ENCODE measurements at places on chromosomes 5 and 9.

GRCh38 chr5:41641621-41642020 is 131.2 kb upstream of the PLCXD3 start:
- DNase-seq, result no peak

GRCh38 chr9:8857068-8857925 is 1057.7 kb upstream of the DMAC1 start:
- DNase-seq, result no peak

- no peak for DNase-seq
These were observed 284.4 kb upstream of the RFX3 start for GRCh38 chr9:3810231-3810630.

DNA sequence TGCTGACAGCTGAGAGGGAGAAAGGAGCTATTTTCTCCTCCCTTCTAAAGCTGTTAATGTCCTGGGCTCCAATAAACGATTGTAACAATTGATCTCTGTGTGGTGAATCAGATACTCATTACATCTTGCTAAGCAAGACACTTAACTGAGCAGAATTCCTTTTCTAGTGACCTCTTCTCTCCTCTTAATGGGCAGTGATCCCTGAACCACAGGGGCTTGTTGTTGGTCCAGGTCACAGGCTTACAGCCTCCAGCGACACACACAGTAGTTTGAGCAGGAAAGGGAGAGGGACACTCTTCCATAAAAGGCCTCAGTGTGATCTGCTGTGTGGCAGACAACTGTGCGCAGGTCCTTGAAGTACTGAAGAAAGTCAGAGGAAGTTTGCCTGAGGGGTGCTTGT is 58.5 kb upstream of the MYO10 start:
- DNase-seq, result no peak

- DNase-seq, result no peak
These were observed 902 bp downstream of the HABP4 start for GRCh38 chr9:96450613-96451528.

DNA sequence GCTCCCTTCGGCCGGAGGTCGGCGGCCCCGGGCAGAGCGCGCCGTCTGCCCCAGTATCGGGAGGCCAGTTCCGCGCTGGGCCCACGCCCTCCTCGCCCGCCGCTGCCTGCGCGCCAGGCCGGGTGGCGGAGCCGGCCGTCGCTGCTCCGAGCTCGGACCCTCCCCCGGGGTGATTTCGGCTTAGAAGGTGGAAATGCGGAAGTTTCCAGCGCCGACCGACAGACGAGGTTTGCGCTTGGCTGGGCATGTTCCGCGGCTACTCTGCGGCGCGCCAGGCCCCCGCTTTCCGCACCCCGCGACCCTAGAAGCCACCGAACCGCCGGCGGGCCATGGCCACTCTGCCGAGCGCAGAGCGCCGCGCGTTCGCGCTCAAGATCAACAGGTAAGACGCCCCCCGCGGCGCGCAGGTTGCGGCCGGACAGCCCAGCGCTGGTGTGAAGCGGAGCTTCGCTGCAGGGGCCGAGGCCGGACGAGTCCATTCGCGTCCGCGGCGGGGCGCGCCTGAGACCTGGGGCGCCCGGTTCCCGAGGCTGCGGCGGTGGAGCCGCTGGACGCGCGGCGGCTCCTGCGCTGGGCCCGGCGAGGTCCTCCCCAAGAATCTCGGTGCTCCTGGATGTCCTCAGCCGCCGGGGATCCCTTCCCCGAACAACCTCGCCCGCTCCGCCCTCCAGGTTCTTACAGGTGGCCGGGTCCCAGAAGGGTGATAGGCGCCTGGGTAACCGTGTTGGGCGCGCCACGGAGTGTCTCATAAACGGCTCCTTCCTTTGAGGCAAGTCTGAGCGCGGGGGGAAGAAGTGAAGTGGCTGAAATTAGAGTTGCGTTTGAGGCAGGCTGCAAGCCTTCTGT is at the start of gene DOCK8:
Gene DOCK8 (plus strand): TSS at position 218 of the 846 bp plus-strand sequence. CDS start 112 bp downstream, at position 330.
- no peak for DNase-seq

GRCh38 chr5:149681922-149682321 is 48.2 kb upstream of the PPARGC1B start:
- no peak for DNase-seq

- no peak for DNase-seq
These were observed 468.9 kb downstream of the PSAT1 start for GRCh38 chr9:78765861-78766260.

DNA sequence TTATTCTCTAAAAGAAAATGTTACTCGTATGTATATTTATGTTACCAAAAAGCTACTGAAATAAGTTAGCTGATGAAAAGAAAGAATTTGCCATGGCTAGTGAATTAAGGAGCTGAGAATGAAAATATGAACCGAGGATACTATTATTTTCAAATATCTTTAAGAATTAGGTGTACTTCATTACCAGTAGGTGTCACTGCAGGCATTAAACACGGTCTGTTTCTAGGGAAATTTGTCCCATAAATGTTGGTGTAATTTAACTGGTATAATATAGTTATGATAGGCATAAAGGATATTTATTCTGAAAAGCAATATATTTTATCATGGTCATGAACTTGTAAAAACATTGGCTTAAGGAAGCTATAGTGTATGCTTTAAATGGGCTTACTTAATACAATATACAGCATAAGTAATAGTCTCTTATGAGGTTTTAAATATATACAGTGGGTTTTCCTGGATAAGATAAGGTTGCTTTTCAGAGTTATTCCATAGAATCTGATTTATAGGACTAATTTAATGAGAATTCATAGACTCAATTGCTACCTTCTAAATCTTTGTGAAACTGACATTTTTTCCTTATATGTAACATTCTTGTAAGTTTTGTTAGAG is 72.4 kb upstream of the MPDZ start:
- no peak for DNase-seq

DNA sequence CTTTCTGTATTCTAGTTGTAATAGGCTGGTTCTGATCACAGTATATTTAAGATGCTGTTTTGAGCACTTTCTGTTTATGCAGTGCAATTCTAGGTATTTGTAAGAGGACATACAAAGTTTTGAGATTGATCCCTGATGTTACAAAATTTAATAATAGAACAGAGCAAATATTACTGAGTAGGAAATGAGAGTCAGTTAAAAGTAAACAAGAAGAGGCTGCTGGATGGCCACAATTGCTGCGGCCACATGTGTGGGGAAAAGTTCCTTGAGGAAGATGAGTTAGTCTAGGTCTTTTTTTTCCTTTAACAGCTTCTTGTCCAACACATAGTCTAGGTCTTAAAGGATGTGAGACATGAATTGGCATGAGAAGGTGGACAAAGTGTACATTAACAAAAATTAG is 11.3 kb downstream of the EHMT1 start:
- no peak for DNase-seq

GRCh38 chr5:45694255-45694814 is 1.8 kb downstream of the HCN1 start:
- no peak for DNase-seq

DNA sequence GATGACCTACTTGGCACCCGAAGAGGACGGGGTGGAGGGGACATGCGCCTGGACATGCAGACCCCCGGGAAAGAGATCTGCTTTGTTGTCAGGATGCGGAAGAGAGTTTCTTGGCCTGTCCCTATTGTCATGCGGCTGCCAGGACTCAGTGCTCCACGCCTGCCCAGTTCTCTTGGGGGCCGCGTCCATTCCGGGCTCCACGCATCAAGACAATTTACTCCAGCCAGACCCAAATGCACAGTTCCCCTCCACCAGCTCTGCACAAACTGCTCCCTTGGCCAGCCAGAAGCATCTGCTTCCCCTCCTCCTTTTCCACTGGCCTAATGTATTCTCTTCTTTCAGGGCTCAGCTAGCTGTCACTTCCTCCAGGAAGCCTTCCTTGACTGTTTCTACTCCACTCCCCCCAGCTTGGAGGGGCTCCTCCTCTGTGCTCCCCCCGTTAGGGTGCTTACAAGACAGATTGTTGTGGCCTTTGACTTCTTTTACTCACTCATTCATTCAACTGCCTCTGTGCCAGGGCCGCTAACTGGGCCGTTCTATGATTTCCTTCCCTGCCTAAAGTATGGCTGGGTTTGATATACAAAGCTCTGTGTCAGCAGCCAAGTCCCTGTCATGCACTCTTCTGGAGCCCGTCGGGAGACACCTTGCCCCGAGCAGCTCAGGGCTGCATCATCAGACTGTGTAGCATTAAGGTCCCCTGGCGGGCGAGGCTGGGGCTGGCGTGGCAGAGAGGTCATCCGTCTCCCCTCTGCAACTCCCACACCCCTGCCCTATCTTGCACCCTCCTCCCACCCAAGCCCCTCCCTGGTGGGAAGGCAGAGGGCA is 6.6 kb downstream of the FIBCD1 start:
- DNase-seq, result no peak

GRCh38 chr5:179322071-179323025 is 22.9 kb downstream of the ADAMTS2 start:
- no peak for DNase-seq

GRCh38 chr9:137176302-137177182 is 4.7 kb upstream of the TMEM210 start:
- DNase-seq, result no peak

- DNase-seq, result no peak
These were observed 5.2 kb upstream of the PPARGC1B start for GRCh38 chr5:149724884-149725283.

DNA sequence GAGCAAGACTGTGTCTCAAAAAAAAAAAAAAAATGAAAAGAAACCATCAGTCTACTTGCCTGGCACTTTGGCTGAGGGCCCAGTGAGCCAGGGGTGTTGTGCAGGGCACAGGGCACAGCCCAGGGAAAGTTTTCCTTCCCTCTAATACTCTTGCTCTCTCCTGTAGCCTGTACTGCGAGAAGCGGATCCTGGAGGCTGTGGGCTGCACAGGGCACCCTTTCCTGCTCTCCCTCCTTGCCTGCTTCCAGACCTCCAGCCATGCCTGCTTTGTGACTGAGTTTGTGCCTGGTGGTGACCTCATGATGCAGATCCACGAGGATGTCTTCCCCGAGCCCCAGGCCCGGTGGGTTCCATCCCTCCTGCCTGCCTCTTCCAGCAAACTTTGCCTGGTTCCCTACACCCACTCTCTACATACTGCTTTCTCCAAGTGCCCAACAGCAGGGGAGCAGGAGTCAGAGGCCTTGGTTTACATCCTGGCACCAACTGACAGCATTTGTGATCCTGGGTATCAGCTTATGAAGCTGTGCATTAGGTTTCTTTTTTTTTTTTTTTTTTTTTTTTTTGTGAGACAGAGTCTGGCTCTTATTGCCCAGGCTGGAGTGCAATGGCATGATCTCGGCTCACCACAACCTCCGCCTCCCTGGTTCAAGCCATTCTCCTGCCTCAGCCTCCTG is 7.2 kb downstream of the ZDHHC12 start:
- DNase-seq, result no peak

GRCh38 chr9:120875643-120875953 is 1.4 kb downstream of the PHF19 start:
- DNase-seq, result no peak

DNA sequence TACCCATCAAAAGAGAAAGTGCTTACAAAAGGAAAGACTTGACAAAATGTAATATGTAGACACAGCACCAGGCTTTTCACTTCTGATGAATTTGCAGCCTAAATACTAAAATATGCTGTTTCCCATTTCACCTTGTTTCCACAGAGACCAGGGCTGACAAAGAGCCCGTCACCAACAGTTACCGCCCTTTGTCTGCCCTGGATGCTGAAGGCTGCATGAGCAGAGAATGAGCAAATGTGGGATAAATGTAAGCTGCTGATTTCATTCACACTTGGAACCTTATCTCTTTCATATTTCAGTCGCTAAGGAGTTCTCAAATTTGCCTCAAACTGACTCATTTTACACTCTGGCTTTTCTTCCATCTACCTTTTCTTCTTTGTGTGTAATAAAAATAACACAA is 213.9 kb downstream of the TMEM167A start:
- no peak for DNase-seq

- no peak for DNase-seq
These were observed 27.0 kb downstream of the VCAN start for GRCh38 chr5:83498585-83498984.

- DNase-seq, result no peak
These were observed 483.7 kb upstream of the RIOK2 start for GRCh38 chr5:97666783-97667182.

- no peak for DNase-seq
These were observed 26.9 kb upstream of the FEM1C start for GRCh38 chr5:115571441-115571878.

- DNase-seq, result no peak
These were observed 1.9 kb upstream of the ZNF79 start for GRCh38 chr9:127422133-127422782.

DNA sequence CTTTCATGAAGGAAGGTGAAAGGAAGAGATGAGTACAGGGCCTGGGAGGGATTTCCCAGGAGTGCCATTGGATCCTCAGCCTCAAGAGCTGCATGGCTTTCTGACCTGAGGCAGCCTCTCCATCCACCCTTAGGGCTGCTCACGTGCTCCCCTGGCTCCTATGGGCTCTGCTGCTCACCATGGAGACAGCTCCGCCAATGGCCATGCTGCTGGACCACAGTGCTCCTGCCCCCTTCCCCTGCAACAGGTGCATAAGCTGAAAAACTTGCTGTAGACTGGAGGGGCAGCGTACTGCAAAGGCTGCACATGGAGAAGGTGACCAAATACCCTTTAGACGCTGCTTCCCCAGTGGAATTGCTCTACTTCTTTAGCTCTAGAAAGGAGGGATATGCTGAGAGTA is 112.7 kb upstream of the PANK3 start:
- no peak for DNase-seq

GRCh38 chr5:1299961-1300360 is 5.1 kb upstream of the TERT start:
- DNase-seq, result no peak

DNA sequence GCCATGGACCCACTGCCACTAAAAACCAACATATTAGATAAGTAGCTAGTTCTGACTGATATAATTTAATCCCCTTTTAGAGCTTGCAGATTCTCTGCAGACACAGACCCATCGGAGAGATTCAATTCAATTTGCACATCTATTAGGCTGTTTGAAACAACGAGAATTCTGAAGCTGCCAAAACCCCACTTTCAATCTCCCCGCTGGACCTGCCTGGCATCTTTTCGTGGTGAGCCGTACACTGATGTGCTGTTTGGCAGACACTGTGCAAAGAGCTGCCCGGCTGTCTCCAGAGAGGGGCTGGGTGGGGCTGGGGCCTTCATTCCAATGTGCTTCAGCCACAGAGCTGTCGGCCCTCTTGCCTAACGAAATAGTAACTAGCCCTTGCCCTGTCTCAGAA is 42.1 kb upstream of the FAM240B start:
- DNase-seq, result no peak

DNA sequence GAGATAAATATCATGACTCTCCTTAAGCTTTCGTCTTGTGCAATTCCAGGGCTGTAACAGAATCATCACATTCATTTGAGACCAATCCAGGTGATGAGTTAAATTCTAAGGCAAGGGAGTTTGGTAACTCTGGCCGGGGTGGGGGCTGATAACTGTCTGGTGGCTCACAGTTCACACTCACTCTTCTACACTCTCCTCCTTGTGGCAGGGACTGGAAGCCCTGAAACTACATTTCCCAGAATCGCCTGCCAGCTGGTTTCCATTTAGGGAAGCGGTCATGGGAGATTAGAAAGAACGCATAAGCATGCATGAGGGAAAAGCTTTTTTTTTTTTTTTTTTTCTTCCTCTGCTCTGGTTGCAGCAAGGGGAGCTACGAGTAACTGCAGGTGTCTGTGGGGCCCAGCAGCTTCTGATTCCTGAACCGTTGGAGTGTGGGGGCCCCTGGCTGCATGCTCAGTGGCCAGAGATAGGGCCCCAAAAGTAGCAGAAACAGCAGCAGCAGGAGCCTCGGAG is 154.8 kb upstream of the TBC1D2 start:
- DNase-seq, result no peak
